ENCODE measurements at places on chromosomes 12 and 14. TPM values are rescaled to one million over a fixed set of nuclear protein-coding genes. Genes with fewer than 3 reads are reported as not detected.

- no peak for DNase-seq
These were observed 9.8 kb upstream of the DICER1 start for GRCh38 chr14:95167177-95167576.

- no peak for DNase-seq
These were observed 42.7 kb downstream of the CDC42BPB start for GRCh38 chr14:103014466-103015228.

- DNase-seq, result no peak
These were observed 100.0 kb downstream of the ARF6 start for GRCh38 chr14:49992901-49993339.

DNA sequence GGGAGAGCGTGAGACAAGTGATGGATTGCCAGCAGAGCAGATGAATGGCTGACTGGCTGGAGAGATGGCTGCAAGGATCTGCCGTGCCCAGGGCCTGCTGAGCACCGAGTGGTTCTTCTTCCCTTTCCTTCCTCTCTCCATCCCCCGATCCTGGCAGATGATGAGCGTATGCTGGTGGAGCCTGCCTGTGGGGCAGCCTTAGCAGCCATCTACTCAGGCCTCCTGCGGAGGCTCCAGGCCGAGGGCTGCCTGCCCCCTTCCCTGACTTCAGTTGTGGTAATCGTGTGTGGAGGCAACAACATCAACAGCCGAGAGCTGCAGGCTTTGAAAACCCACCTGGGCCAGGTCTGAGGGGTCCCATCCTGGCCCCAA is 15.5 kb downstream of the SDSL start:
- no peak for DNase-seq

The BCAT1 gene
- 53.4 TPM for total RNA-seq

The MYF5 gene
- not detected for total RNA-seq

The INHBC gene
- total RNA-seq, result not detected

The PMCH gene
- total RNA-seq, result not detected

The DTX3 gene
- total RNA-seq, result 11.0 TPM
